ENCODE measurements at places on chromosomes 16 and 17. TPM values are rescaled to one million over a fixed set of nuclear protein-coding genes. Genes with fewer than 3 reads are reported as not detected.

The ZNF747 gene
- total RNA-seq = 12.9 TPM

The NOTUM gene
- 0.20 TPM for total RNA-seq

The EMC8 gene
- 16.6 TPM for total RNA-seq

The AKTIP gene
- total RNA-seq = 50.3 TPM

The PRR14 gene
- total RNA-seq = 62.5 TPM

All from ovary (tissue), 10 donors.